CD4-positive, alpha-beta T cell treated with Interleukin-6 at 100 ng/mL for 8 hours (primary cell): ENCODE measurements at places on chromosomes 7 and 10.

DNA sequence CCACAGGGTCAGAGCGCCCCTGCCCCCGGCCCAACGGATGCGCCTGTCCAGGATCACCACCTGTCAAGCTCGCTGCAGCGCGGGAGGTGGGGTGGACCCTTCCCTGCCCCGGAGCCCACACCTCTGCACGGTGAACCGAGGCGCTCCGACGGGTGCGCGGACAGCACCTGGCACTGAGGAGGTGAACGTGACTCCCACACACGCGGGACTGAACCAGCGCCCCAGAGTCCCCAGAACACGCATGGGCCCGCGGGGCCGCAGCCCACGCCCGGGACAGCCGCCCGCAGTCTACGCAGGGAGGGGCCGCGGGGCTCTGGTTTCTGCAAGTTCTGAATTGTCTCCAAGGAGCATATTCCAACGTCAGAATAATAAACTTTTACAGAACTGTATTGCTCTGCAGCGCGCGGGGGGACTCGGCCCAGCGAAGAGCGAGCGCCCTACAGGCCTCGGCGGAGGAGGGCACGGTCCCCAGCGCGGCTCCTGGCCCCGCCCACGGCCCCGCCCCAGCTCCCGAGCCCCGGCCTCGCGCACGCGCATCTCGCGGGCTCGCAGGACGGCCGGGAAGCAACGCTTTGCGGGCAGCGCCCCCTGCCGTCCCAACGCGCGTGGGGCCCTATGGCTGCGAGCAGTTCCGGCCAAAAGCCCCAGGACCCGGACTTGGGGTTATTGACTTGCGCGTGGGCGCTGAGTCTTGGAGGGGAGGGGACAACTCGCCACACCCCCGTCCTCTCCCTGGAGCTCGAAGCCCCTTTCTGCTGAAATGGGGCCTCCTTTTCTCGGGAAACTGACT, 29.7 kb downstream of the OAT start:
- peak; percentile 91 for DNase-seq

- DNase-seq, result no peak
Measured at GRCh38 chr7:24319209-24319608, 35.2 kb downstream of the NPY start.

- DNase-seq, result no peak
Measured at GRCh38 chr7:84025332-84025927, 169.2 kb downstream of the SEMA3A start.

GRCh38 chr7:77188731-77189437, 10.7 kb downstream of the FGL2 start:
- DNase-seq, result no peak

- no peak for DNase-seq
Measured at GRCh38 chr7:74307738-74308505, 18.7 kb downstream of the CLIP2 start.

- no peak for DNase-seq
Measured at GRCh38 chr7:158353606-158354570, 233.7 kb downstream of the PTPRN2 start.

GRCh38 chr7:139646566-139646965, 123.1 kb downstream of the CLEC2L start:
- DNase-seq, result no peak

- no peak for DNase-seq
Measured at GRCh38 chr7:153590571-153590970, 461.6 kb upstream of the DPP6 start.

DNA sequence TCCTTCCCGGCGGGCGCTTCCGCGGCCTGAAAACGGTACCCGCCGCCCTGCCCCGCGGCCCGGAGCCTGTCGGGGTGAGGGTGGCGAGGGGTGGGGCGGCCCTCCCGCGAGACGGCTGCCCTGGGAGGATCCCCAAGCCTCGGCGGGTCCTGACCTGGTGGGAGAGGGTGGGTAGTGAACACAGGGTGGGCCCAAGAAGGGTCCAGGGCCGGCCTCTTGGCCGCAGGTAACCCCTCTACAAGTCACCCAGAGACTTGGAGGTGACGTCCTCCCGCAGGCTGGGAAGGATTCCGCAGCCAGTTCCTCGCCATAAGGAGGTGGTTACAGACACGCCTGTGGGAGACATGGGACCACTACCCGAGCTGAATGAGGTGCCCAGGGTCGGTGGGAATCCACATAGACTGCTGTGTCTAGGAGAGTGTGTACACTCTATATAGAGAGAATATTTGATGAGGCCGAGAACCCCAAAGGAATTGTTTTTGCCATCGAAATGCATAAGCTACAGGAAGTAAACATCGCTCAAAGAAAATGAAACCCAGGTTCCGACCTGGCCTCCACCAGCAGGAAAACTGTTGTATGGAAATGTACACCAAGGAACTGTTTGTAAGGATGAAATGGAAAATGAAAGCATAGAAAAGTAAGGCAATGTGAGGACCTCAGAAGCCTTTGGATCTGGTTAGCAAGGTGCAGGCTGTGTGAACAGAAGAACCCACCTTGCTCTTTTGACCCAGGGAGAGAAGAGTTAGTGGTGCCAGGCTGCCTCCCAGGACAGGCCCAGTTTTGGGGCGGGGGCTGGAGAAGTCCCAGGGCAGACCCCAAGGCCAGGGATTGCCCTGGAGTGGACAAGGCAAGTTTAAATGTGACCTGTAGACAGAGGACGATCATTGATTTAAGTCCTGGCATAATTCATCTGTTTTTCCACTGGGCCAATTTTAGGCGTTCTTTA, 659 bp downstream of the OPTN start:
- DNase-seq, result peak; percentile 7

DNA sequence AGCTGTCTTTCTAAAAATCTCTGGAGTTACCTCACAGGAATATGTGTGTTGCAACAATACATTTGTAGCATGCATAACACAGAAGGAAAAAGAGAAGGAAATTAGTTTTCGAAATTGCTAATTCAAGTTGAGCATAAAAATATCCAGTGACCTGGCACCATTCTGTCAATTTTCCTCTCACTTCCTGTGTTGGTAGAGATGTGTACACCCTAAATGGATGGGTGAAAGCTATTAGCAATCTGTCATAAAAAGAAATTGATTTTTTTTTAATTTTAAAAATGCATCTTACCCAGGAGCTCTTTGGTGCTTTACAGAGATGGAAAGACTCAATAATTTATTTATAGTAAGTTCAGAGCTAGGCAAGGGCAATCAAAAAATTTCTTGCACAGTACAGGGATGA, 333.3 kb upstream of the TMEM229A start:
- DNase-seq, result no peak

DNA sequence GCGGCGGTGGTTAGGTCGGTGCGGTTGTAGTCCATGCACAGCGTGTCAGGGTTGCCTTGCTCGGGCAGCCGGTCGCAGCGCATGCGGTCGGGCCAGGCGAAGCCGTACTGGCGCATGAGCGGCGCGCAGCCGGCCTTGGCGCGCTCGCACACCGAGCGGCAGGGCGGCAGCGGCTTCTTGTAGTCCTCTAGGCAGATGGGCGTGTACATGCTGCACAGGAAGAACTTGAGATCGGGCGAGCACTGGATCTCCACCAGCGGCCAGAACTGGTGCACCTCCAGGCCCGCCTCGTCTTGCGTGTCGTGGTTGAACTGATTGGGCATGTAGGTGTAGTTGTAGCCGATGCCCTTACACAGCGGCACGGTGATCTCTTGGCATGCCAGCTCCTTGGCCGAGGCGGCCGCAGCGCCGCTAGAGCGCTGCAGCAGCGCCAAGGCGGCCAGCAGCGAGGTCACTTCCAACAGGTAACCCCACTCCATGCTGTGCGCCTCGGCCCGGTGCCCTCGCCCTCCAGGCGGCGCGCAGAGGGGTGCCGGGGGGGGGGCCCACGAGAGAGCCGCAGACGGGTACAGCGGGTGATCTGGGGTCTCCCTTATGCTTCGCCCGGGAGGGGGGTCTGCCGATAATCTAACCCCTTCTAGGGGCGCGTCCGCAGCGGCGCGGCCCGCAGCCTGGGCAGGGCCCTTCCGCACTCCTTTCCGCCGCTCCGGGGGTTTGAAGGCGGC, 983 bp downstream of the FZD8 start:
- DNase-seq, result peak; percentile 33

DNA sequence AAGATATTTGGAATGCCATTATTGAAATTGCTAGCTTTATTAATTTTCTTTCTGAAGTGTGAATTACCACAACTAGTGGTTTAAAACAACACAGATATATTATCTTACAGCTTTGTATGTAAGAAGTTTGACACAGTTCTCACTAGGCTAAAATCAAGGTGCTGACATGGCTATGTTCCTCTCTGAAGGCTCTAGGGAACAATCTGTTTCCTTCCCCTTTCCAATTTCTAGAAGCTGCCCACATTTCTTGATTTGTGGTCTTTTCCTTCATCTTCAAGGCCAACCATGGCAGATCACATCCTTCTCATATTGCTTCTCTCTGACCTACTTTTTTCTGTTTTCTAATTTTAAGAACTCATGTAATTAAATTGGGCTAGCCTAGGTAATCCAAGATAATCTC, 43.3 kb upstream of the SLC26A3 start:
- DNase-seq, result no peak

GRCh38 chr10:71496927-71497762, 100.4 kb downstream of the CDH23 start:
- DNase-seq, result no peak

DNA sequence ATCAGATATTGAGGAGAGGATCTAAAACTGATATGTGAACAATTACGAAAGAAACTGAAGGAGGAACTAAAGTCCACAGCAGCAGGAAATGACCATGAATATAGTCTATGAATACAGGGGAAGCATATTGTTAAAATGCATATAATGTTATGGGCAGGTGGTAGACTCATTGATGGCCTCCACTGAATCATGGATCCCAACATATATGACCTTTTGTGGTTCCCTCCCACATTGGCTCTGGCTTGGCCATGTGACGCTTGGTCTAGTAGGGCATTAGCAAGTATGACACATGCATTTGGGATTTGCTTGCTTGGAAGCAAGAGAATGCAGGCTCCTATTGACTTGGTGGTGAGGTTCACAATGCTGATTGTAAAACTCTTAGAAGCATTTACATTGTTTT, 55.2 kb upstream of the RAB18 start:
- DNase-seq, result no peak

- DNase-seq, result no peak
Measured at GRCh38 chr10:92011560-92012214, 88.1 kb downstream of the BTAF1 start.

GRCh38 chr7:99092064-99092720, 51.7 kb downstream of the SMURF1 start:
- DNase-seq, result no peak

DNA sequence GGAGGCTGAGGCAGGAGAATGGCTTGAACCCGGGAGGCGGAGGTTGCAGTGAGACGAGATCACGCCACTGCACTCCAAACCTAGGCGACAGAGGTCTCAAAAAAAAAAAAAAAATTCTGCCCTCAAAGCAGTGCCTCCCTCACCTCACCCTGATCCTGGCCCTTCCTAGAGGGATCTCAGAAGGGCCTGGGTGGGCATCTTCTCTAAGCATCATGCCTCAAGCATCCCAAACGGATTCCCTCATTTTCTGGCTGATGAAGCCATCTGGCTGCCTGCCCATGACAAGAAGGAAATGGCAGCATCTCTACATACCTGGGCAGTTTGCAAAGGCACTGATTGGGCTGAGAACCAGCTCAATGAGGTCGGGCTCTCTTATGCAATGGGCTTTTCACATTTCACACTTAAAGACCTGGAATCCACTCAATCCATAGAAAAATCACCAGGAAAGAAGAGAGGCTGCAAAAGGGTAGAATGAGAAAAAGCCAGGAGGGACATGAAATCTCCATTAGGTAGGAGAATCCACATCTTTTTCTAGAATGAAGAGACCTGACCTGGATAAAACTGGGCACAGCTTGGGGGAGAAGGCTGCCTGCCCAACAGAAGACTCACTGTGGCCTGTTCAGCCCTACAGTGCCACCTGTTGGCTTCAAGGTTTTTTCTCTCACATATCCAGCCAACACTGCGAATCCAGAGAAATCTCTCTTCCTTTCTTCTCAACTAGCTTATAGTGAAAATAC, 48.1 kb downstream of the PDLIM1 start:
- no peak for DNase-seq

- no peak for DNase-seq
Measured at GRCh38 chr7:139702811-139703486, 74.8 kb downstream of the HIPK2 start.
